CD4-positive, alpha-beta T cell (primary cell): ENCODE measurements at places on chromosomes 6 and 20.

DNA sequence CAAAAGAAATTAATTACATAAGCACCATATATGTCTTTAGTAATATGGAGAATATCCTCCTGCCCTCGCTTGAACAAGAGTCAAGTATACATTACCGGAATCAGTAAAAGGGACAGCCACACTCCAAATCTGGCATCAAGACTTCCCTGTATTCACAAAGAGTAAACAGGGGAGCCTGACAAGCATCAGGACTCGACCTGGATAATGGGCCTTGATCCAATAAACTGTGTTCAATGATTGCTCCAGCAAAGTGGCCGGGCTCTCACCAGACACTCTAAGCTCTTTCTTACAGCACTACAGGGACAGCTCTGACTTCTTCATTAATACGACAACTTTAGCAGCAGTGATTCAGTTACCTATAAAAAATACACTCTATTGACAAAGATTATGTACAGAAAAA, 307.9 kb upstream of the POU3F2 start:
- DNase-seq: no peak

DNA sequence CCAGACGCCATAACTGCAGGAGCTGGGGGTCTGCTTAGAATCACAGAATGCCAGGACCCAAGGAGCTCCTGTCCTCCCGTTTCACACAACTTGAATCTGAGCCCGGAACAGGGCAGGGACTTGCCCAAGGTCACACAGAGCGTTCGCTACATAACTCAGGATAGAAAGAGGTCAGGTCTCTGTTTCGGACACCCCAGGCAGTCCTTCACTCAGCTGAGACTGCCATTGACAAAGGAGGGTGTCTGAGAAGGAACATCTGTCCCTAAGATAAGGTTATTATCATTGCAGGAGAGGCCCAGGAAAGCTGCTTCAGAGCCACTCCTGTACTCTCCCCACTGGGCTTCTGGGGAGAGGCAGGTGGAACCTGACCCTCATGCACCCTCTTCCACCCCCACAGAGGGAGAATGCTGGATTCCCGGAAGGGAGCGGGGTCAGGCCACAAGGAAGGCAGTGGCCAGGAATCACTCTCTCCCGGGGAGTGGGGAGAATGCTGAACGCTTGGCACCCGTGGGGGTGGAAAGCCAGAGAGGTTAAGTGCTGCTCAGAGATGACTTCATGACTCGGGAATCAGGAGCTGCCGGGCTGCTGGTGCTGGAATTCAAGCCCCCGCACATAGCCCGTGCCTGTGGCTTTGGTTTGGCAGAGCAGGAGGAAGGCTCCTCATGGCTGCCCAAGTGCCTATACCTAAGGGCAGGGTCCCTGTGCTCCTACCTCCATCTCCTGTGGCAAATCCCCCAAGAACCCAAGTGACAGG, 10.7 kb downstream of the SDC4 start:
- no peak for DNase-seq

GRCh38 chr20:55667955-55668354, 337.4 kb downstream of the CBLN4 start:
- no peak for DNase-seq

GRCh38 chr20:4326195-4327065, 311.1 kb upstream of the RNF24 start:
- DNase-seq: no peak

DNA sequence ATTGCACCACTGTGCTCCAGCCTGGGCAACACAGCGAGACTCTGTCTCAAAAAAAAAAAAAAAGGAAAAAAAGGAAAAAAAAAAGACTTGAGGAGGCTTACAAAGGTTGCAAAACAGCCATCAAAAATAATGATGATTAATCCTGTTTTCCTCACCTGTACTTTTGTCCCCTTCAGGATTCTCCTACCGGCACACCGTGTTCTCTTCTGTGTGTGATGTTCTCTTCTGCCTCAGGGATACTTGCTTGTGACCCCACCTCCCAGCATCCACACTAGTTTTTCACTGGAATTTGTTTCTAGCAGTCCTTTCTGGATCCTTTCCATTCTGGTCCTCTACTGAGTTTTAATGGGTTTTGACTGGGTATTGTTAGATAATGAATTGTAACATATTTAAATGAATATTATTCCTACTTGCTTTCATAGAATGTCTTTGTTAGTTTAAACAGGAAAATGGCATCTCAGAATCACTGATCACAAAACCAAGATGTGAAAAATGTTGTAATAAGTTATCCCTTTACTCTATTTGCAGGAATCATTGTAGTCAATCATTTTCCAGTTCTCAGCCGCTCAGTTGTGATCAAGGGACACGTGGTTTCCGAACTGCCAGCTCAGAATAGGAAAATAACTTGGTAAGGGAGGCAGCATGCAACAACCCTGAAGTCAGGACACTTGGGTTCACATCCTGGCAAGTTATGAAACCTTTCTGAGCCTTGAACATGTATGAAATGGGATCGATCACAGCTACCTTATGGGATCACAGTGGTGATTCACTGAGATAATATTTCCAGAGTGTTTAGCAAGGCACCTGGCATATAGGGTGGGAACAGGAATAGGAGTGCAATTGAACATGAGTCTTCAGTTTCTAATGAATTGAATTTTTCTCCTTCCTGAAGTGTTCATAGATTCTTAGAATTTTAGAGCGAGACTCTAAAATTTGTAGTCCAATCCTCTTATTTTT, 8.5 kb downstream of the C6orf89 start:
- DNase-seq: no peak
